ENCODE measurements at places on chromosomes 13 and 19.

- no peak for DNase-seq
These were observed 368.2 kb downstream of the COG6 start for GRCh38 chr13:40023595-40024203.

DNA sequence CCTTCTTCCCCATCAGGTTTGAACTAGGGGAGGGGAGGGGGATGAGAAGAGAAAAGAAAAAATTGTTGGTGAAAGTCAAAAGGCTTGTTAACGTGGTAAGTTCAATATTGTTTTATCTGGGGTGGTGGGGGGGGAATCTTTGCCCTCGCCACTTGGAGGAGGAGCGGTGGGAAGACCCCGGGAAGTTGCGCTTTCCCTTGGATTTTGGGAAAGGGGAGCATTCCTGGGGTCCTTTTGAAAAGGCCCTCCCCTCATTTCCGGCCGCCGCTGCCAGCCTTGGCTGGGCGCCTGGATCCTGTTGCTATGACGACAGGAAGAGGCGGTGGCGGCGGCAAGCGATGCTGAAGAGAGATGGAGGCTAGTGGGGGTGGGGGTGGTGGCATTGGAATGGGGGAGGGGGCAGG is 4.6 kb upstream of the CACNG8 start:
- DNase-seq: no peak

GRCh38 chr19:35399948-35400772 is 29.3 kb downstream of the GPR42 start:
- no peak for DNase-seq

- no peak for DNase-seq
These were observed 9.9 kb upstream of the ZNF227 start for GRCh38 chr19:44202470-44202869.

GRCh38 chr19:2427429-2428320 is at the start of gene TIMM13:
TIMM13 (minus strand) TSS chr19:2427586; CDS start chr19:2427533, 53 bp downstream.
- peak; percentile 97 for DNase-seq

DNA sequence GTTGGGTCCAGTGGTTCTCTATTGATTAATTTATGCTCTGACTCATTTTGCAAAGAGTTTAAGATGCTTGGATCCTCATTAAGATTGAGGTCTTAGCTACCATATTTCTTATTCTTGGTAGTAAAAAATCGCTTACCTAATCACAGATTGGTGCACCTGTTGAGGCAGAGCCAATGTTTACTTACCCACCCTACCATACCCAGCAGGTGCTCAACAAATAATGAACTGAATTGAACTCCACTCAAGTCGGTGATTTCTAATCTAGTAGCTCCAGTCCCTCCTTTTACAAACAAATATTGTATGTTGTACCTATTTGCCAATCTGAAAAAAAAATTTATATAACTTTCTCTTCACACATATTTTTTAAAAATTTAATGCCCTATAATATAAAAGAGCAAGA is 361.0 kb downstream of the FGF14 start:
- DNase-seq: no peak

DNA sequence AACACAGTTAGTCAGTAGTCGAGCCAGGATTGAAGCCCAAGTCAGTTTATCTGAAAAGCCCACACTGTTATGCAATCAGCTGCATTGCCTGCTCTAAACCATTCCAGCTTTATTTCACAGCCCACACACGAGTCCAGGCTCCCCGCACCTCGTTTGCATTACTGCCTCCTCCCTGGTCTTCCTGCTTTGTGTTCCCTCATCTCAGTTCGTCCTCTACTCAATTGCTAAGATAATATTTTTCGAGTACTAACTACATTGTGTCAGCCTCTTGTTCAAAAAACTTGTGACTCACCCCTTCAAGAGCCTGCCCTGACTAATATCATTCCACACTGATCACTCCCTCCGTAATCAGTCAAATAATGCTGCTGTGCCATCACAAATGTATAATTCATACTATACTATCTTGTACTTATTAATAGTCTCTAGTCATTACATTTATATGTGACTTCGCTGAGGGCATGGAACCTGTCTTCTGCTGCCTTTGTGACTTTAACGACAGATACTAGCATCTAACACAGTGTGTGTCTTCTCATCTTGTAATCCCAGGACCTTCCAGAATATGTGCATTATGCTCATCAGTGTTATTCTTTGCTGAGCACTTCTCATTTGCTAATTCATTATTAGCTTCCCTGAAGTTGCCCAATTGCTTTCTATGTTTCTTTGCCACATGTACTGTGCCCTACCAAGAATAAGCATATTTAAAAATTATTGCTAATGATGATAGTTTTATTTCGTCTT is 26.2 kb upstream of the WDFY2 start:
- no peak for DNase-seq

DNA sequence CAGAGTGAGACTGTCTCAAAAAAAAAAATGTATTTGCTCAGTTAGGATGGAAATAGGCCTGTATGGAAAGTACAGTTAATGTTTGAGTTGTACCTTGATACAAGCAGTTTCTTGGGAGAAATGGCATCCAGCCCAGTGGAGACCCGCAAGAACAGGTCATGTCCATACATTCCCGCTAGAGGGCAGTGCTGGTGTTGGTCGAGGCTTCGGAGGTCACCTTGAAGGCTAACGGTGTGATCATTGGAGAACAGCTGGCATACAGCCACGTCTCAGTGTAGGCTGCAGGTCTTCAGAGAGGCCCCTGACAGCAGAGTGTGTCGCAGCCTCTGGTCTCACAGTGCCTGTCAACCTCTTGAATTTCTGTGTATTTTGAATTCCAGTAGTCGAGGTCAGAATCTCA is 7.5 kb downstream of the ZNF610 start:
- DNase-seq: peak; percentile 52

DNA sequence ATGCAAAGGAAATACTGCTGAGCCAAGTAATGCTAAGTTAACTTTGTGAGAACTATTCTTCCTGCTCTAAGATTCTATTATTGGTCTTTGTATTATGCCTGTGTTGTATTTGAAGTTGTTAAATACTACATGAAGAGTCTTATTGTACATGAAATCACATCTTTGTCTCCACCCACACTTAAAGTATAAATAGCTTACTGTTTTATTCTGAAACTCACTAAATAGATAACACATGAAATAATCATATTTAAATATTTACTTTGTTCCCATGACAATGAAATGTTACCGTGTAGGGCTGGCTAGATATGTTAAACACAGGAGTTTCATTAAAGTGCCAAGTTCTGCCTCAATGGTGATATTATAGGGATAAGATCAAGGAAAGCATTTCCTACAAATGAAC is 562.1 kb upstream of the ATXN8OS start:
- no peak for DNase-seq

GRCh38 chr13:96958286-96958891 is 35.9 kb downstream of the OXGR1 start:
- no peak for DNase-seq

GRCh38 chr19:30174791-30175190 is 197.4 kb upstream of the ZNF536 start:
- DNase-seq: no peak

DNA sequence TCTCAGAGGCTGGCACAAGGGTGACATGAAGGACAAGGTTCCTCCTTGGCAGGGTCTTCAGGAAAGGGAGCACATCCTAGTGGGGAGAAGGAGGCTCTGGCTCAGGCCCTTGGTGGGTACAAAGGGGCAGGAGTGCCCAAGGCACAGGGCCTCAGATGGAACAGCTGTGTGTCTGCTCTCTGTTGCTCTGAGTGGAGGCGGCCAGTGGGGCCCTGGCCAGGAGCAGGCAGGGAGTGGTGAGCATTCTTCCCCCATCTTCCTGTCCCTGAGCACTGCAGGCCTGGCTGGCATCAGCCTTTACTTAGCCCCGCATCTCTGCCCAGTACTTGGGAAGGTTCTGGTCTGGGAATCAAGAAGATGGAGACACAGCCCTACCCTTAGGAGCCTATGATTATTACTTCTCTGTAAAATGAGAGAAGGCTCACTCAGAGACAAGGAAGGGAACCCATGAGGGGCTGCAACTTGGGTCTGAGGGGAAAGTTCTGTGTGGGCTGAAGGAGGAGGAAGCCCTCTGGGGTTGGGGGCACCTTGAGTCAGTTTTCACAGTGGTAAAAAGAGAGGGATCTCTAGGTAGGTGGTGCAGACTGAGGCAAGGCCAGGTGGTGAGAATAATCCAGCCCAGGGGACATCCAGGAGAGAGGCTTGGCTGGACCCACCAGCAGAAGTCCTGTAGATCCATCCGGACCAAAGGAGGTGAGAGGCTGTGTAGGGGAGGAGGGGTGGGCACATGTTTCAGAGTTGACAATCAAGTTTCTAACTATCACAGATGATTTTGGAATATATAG is 173.5 kb downstream of the TSHZ3 start:
- no peak for DNase-seq

DNA sequence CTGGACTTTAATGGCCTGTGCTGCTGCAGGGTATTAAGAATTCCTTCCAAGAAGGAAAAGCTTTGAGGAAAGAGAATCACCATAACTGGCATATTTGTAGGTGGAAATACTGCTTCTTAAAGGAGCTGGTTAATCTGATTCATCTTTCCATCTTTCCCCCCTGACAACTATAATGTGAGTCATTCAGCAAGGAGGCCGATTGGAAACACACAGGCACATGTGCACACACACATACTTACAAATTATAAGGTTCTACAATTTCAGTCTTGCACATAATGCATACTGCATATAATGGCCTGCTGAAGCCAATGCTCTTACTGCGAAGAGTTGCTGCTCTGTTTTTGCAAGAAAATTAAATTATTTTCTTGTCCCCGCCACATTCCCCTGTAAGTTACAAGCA is 78.8 kb upstream of the TPP2 start:
- DNase-seq: no peak

GRCh38 chr19:17996826-17997316 is 11.1 kb upstream of the ARRDC2 start:
- peak; percentile 80 for DNase-seq

DNA sequence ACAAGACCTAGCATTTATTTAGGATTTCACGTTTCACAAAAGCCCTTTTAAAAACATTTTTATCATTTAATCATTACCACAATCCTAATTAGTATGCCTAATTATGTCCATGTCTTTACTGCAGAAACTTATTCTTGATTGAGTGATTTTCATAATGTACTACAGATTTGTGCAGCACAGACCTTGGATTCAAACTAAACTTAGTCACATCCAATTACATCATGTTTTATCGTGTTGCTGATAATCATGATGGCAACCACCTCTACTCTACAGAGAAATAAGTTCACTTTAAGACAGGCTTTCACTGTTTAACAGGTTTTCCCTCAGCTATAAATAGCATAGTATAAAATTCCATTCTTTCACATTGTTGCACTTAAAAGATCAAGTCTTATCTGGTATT is 240.9 kb upstream of the RFC3 start:
- DNase-seq: no peak

- DNase-seq: no peak
These were observed 1.9 kb upstream of the LMTK3 start for GRCh38 chr19:48513289-48514122.

DNA sequence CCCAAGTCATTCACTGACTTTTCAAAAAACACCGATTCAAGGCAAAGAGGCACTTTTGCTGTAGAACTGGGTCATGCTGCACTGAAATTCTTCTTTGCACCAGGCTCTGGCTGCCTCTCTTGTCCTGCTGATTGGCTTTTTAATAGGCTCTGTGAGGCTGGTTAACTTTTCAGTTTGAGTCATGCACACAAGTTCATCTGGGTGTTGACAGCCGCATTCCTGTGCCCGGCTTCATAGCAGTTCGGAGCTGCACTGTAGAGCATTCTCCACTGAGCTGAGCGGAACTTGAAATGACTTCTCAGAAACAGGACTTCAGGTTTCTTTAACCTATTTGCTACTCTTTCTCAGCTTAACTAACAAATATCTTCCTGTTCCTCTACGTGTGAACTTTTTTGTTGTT is 978.3 kb downstream of the UQCRFS1 start:
- DNase-seq: no peak

- no peak for DNase-seq
These were observed 142.1 kb downstream of the GPC6 start for GRCh38 chr13:93368718-93369117.

GRCh38 chr19:10624585-10624984 is 768 bp upstream of the SLC44A2 start:
- DNase-seq: no peak

DNA sequence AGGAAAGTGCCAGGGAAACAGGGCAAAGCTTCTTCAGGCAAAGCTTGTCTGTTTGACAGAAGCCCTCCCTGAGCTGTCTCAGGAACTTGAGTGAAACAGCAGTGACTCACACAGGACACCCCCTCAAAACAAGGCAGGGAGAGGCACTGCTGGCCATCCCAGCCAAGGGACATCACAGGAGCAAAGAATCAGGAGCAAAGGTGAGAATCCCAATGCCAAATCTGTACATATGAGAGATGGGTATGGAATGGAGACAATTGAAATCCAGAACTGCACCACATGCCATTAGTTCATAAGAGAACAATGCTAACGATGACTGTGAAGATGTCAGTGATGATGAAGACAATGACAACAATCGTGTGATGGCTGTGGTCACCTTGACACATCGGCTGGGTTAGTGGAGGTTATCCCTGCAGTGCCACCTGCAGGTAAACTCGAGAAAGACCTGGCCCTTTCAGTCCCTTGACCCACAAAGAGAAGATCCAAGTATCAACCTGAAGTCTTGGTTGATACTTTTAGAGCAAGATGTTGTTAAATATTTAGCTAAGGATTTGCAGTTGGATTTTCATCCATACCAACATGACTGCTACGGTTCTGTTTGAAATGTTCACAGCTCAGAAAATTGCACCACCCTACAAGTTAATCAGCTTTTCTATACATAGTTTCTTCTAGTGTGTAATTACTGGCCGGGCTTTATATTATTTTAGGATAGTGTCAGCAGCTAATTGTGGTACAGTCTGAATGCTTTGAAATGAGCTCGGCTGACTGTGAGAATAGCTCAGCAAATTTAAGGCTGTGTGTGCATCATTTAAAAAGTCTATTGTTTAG is 42.0 kb upstream of the IPO5 start:
- DNase-seq: no peak

DNA sequence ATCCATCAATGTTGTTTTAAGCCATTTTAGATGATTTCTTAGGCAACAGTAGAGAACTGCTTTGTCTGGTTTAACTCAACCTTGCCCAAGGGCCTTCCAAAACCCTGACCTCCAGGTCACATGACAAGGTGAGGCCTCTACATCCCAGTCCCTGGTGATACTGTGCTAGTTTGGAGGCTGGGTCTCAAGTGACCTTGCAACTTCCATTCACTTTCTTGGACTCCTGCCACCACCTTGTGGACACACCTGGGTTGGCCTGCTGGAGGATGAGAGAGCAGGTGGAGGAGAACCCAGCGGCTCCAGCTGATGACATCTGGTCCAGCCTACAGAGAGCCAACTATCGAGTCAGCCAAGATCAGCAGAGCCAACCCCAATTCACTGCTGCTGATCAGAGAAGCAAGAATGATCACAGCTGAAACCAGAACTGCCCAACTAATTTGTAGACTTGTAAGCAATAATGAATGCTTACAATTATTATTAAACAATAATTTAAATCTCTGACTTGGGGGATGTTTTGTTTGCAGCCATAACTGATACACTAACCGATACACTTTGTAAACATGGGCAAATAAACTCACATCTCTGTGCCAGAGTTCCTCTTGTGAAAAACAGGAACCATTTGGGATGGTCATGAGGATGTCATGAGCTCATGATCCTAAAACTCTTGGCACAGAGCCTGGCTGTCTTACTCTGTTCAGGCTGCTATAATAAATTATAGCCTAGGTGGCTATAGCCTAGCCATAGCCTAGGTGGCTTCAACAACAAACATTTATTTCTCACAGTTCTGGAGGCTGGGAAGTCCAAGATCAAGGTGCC is 11.5 kb downstream of the FAM187B start:
- DNase-seq: no peak

GRCh38 chr13:52846567-52847321 is 1.7 kb downstream of the PCDH8 start:
- DNase-seq: no peak
